Stimulated activated naive B cell treated with anti-CD40 and anti-IgM and Interleukin-4, amounts not matched to agents 10 μg/mL and 1 μg/mL and 100 μg/mL, for 72 hours (primary cell): ENCODE measurements at places on chromosomes 3 and 15.
A peak's percentile ranks its signal among the peaks of the same experiment; 100 is the strongest.

- H3K4me3 ChIP-seq = no peak overlapping the region
- no peaks in the 10 kb centered on the region for H3K36me3 ChIP-seq
- H3K27ac ChIP-seq = peak overlapping the region; percentile 14
- peaks cover 33% of the 10 kb centered on the region for H3K27me3 ChIP-seq
- DNase-seq = no peak
- peaks cover 5% of the 10 kb centered on the region for H3K4me1 ChIP-seq
Measured at GRCh38 chr15:38818157-38818790, 253.7 kb upstream of the RASGRP1 start.

GRCh38 chr3:18679238-18679637 is 254.1 kb upstream of the SATB1 start:
- peaks cover 4% of the 10 kb centered on the region for H3K4me1 ChIP-seq
- H3K27me3 ChIP-seq = no peaks in the 10 kb centered on the region
- no peak overlapping the region for H3K27ac ChIP-seq
- H3K36me3 ChIP-seq = peaks cover 3% of the 10 kb centered on the region
- no peak overlapping the region for H3K4me3 ChIP-seq

GRCh38 chr3:178193846-178194245 is 342.4 kb upstream of the KCNMB2 start:
- H3K4me3 ChIP-seq = no peak overlapping the region
- DNase-seq = no peak
- H3K36me3 ChIP-seq = no peaks in the 10 kb centered on the region
- H3K27ac ChIP-seq = no peak overlapping the region
- no peaks in the 10 kb centered on the region for H3K4me1 ChIP-seq

- H3K4me3 ChIP-seq = peak overlapping the region; percentile 52
- H3K27ac ChIP-seq = peak overlapping the region; percentile 86
- no peaks in the 10 kb centered on the region for H3K27me3 ChIP-seq
- DNase-seq = no peak
- peaks cover 50% of the 10 kb centered on the region for H3K4me1 ChIP-seq
Measured at GRCh38 chr15:30985081-30985531, 6.3 kb downstream of the MTMR10 start.

- peaks cover 14% of the 10 kb centered on the region for H3K27me3 ChIP-seq
- H3K27ac ChIP-seq = peak overlapping the region; percentile 6
- H3K36me3 ChIP-seq = no peaks in the 10 kb centered on the region
- H3K4me3 ChIP-seq = no peak overlapping the region
Measured at GRCh38 chr15:51302480-51302879, 35.9 kb downstream of the CYP19A1 start.

DNA sequence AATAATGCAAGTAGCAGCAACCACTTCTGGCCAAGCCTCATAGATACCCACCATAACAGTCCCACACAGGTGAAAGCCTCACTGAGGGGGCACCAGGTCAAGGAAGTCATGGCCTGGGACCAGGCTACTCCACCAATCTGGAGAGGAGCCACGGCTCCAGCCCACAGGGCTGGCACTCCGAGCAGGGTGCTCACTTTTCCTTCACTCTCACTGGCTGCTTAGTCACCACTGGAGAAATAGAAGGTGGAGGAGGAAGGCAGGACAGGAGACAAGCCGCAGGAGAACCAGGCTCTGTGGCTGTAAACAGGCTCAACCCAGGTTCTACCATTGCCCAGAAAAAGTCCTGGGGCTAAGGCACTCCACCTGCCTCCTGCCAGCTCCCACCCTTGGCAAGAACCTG is 1.2 kb downstream of the USP19 start:
- no peak for DNase-seq
- peaks cover 29% of the 10 kb centered on the region for H3K36me3 ChIP-seq
- H3K27me3 ChIP-seq = no peaks in the 10 kb centered on the region
- H3K27ac ChIP-seq = no peak overlapping the region
- peaks cover 23% of the 10 kb centered on the region for H3K4me1 ChIP-seq
- H3K4me3 ChIP-seq = peak overlapping the region; percentile 86

- no peak for DNase-seq
- H3K27me3 ChIP-seq = peaks cover 11% of the 10 kb centered on the region
- H3K27ac ChIP-seq = no peak overlapping the region
- no peak overlapping the region for H3K4me3 ChIP-seq
Measured at GRCh38 chr15:82272154-82272553, 9.5 kb downstream of the SAXO2 start.

GRCh38 chr15:68201879-68202261 is 3.3 kb downstream of the CALML4 start:
- DNase-seq = no peak
- no peak overlapping the region for H3K4me3 ChIP-seq
- no peak overlapping the region for H3K27ac ChIP-seq
- no peaks in the 10 kb centered on the region for H3K27me3 ChIP-seq
- peaks cover 14% of the 10 kb centered on the region for H3K4me1 ChIP-seq

DNA sequence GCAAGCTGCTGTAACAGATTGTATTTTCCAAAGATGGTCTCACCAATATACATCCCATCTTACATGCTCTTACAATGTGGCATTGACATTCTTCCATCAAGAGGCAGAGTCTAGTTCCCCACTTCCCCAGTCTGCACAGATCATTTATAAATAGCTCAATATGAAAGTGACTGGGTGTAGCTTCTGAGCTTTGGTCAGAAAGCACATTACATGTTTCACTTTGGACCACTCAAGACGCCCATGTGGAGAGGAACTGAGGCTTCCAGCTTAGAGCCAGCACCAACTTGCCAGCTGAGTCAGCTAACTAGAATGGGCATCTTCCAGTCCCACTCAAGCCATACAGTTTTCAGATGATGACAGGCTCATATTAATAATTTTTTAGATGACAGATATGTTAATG is 45.5 kb downstream of the GREM1 start:
- DNase-seq = no peak
- no peak overlapping the region for H3K27ac ChIP-seq
- peaks cover 22% of the 10 kb centered on the region for H3K27me3 ChIP-seq

- no peaks in the 10 kb centered on the region for H3K36me3 ChIP-seq
- no peak for DNase-seq
- no peak overlapping the region for H3K4me3 ChIP-seq
- no peaks in the 10 kb centered on the region for H3K4me1 ChIP-seq
Measured at GRCh38 chr15:80638553-80639167, 56.5 kb upstream of the ABHD17C start.

DNA sequence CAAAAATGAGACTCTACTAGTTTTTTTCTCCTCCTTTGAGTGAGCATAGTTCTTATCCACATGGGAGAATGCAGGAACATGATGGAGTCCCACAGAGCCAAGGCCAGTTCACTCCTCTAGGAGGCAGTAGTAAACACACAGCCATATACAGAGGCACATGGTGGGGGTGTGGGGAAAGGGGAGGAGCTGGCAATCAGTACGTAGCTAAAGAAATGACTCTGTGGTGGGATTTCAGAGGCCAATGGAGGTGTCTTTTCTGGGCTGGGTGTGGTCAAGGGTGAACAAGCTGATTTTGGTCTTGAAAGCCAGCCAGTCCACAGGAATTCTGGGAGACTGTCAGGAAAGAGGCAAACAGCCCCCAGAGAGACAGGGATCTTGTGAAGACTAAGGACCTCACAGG is 6.6 kb upstream of the RAB11A start:
- peak; percentile 30 for DNase-seq
- no peaks in the 10 kb centered on the region for H3K27me3 ChIP-seq

DNA sequence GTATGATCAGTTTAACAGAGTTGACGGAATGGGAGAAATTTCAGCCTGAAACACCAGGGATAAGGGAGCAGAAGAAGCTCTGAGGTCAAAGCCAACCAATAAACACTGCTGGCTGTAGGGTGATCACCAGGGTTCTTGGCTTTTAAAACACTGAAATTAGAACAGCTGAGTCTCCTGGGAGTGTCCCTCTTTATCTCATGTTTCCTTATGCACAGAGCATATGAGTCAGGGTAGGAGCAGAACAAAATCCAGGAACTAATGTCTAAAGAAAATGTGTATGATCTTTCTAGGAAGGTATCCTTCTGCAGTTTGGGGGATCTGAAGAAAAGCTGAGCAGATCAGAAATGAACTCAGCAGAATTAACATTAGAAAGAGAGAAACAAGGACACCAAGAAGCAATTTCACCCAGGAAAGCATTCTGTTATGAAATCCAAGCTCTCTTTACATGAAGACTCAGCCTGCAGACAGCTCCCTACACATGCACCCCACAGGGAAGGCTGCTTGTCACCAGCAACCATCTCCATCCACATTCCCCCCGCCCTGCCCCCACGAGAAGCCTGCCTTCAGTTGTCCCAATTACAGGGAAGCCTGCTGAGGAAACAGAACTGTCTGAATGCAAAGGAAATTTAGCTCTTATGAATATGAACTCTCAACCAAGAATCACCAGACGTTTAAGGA is 469.7 kb downstream of the PDCD6IP start:
- no peak overlapping the region for H3K4me3 ChIP-seq
- no peak overlapping the region for H3K27ac ChIP-seq
- H3K4me1 ChIP-seq = no peaks in the 10 kb centered on the region
- H3K27me3 ChIP-seq = no peaks in the 10 kb centered on the region

- H3K4me3 ChIP-seq = no peak overlapping the region
- no peaks in the 10 kb centered on the region for H3K36me3 ChIP-seq
- H3K4me1 ChIP-seq = no peaks in the 10 kb centered on the region
- H3K27me3 ChIP-seq = no peaks in the 10 kb centered on the region
Measured at GRCh38 chr3:63774781-63775180, 44.3 kb upstream of the C3orf49 start.

GRCh38 chr3:111068574-111068973 is 3.0 kb upstream of the NECTIN3 start:
- no peak overlapping the region for H3K4me3 ChIP-seq
- H3K27me3 ChIP-seq = peaks cover 34% of the 10 kb centered on the region
- H3K36me3 ChIP-seq = no peaks in the 10 kb centered on the region

GRCh38 chr3:14890476-14890875 is 56.9 kb upstream of the NR2C2 start:
- H3K4me1 ChIP-seq = no peaks in the 10 kb centered on the region
- DNase-seq = no peak
- no peak overlapping the region for H3K27ac ChIP-seq
- H3K27me3 ChIP-seq = peaks cover 30% of the 10 kb centered on the region
- H3K4me3 ChIP-seq = no peak overlapping the region
- no peaks in the 10 kb centered on the region for H3K36me3 ChIP-seq

GRCh38 chr15:55632434-55632833 is 44.3 kb upstream of the PYGO1 start:
- no peaks in the 10 kb centered on the region for H3K36me3 ChIP-seq
- DNase-seq = no peak
- no peak overlapping the region for H3K4me3 ChIP-seq
- H3K4me1 ChIP-seq = peaks cover 2% of the 10 kb centered on the region
- H3K27me3 ChIP-seq = peaks cover 10% of the 10 kb centered on the region

- H3K27me3 ChIP-seq = no peaks in the 10 kb centered on the region
- no peak for DNase-seq
- H3K4me1 ChIP-seq = no peaks in the 10 kb centered on the region
- no peak overlapping the region for H3K4me3 ChIP-seq
Measured at GRCh38 chr3:151635905-151636304, 97.8 kb upstream of the AADACL2 start.

DNA sequence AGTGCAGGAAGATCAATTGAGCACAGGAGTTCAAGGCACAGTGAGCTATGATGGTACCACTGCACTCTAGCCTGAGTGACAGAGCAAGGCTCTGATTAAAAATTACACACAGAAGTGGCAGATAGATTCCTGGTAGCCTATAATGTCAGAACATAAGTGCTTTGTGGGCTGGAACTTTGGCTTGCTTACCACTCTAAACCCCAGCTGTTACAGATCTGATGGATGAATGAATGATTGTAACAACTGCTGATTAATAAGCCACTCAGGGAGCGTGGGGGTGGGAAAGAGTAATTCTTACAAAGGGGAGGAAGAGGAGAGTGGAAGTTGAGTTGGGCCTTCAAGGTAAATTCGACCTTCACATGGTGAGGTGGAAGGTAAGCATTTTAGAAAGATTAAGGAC is 40.9 kb upstream of the PTPN23 start:
- H3K27ac ChIP-seq = peak overlapping the region; percentile 22
- H3K36me3 ChIP-seq = peaks cover 83% of the 10 kb centered on the region
- H3K4me1 ChIP-seq = peaks cover 3% of the 10 kb centered on the region
- no peak overlapping the region for H3K4me3 ChIP-seq
- H3K27me3 ChIP-seq = no peaks in the 10 kb centered on the region
- no peak for DNase-seq

DNA sequence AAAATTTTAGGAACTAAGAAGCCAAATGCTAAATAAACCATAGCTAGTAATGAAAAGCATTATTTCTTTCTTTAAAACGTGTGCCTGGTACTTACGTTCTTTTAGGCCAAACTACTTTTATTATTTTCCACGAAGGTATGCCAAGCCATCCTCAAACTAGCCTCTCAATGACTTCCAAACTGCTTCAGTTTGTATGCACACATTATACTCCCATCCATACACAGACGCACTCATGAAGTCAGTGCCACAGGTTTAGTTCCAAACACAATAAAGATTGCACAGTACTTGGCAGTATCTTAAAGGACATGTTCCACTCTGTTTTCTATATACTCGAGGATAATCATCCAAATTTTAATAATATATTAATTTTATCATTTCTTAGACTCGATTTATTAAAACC is 609.2 kb upstream of the ZNF385D start:
- DNase-seq = no peak
- no peaks in the 10 kb centered on the region for H3K36me3 ChIP-seq
- H3K27me3 ChIP-seq = peaks cover 4% of the 10 kb centered on the region
- H3K27ac ChIP-seq = no peak overlapping the region

DNA sequence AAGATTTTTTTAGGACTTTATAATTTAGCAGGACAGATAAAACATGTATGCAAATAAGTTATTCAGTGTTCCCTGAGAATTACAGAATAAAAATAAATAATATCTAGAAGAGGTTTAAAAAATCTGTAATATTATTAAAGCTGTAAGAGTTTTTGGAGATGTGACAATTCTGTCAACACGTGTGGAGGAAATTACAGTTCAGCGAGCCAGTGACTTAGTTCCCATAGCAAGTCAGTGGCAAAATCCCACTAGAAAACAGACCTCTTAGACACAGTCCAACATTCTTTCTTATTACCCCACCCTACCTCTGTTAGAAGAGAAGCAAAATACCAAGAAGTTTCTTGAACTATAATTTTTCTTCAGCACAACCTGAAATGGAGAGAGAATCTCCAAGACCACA is 16.2 kb upstream of the DENND6A start:
- H3K27ac ChIP-seq = no peak overlapping the region
- no peak for DNase-seq
- no peaks in the 10 kb centered on the region for H3K36me3 ChIP-seq
- H3K4me1 ChIP-seq = peaks cover 6% of the 10 kb centered on the region
- no peak overlapping the region for H3K4me3 ChIP-seq

DNA sequence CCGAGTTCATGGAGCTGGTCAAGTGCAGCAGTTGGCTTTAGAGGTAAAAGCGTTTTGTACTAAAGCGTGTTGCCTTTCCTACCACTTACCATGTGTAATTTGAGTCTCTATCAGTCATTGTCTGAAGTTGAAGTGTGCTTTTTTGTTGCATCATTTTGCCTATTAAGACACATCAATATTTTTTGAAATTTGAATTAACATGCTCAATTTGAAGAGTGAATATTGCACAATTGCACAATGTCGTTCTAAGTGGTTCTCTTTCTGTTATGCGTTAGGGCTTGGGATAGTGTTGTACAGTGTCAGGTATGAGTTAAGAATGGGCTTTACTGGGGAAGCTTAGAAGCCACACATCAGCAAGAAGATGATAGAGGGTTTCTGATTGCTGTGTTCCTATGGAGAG is 84.0 kb upstream of the ACKR4 start:
- H3K4me1 ChIP-seq = no peaks in the 10 kb centered on the region
- no peaks in the 10 kb centered on the region for H3K27me3 ChIP-seq
- no peak for DNase-seq
- H3K36me3 ChIP-seq = peaks cover 43% of the 10 kb centered on the region
- H3K4me3 ChIP-seq = no peak overlapping the region

GRCh38 chr3:149579161-149579560 is 78.7 kb downstream of the WWTR1 start:
- no peaks in the 10 kb centered on the region for H3K27me3 ChIP-seq
- H3K36me3 ChIP-seq = no peaks in the 10 kb centered on the region

GRCh38 chr15:40335938-40336743 is 4.6 kb downstream of the CCDC9B start:
- H3K4me3 ChIP-seq = no peak overlapping the region
- no peak overlapping the region for H3K27ac ChIP-seq
- peaks cover 38% of the 10 kb centered on the region for H3K4me1 ChIP-seq
- DNase-seq = no peak
- peaks cover 28% of the 10 kb centered on the region for H3K27me3 ChIP-seq
- peaks cover 3% of the 10 kb centered on the region for H3K36me3 ChIP-seq
